ENCODE measurements at places on chromosomes 6 and 20.

DNA sequence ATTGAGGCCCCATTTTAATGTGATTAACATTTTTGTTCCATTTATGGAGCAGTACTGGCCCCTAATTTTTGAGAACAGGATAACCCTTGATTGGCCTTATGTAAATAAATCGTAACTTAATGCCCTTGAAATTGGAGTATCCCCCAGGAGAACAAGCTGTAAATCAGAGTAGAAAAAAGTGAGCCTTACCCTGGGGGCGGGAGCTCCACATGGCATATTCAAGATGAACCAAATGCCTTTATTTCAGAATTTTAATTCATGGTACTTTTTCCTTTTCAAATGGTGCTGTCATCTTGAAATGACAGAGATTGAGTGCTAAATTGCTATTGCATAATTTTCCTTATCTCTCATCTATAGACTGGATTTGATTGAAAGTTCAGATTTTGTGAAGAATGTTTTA is 809.5 kb upstream of the FLRT3 start:
- no peak for DNase-seq

DNA sequence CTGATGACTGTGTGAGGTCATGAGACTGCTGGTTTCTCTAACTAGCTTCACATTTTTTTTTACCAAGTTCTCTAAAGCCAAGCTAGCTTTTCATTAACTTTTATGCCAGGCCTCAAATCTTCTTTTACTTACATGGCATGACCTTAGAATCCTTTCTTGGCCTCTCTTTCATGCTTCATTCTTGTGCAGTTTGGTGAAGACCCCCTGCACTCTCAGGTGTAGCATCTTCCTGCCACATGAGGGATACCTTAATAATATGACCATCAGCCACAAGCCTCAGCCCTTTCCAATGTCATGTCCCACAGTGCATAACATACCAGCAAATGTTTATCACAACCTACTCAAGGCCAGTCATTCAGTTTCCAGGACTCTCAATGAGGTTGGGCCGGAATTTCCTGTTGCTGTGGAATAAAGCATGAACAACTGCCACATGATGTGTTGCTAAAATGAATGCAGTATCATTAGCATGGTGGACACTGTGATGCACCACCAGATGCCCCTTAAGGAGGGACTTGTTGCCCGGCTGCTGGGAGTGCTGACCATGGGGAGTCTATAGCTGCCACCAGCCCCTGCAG is 72.2 kb downstream of the RIN2 start:
- DNase-seq: no peak

DNA sequence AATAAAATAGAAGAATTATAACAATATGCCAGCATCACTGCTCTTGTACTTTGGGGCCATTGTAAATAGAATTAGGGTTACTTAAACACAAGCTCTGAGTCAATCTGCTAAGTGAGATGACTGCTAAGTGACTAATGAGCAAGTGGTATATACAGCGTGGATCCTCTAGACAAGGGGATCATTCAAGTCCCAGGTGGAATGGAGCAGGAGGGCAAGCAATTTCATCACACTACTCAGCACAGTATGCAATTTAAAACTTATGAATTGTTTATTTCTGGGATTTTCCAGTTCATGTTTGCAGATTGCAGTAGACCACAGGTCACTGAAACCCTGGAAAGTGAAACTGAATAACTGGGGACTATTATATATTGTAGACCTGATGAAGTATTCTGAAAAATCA is 235.3 kb downstream of the BTBD3 start:
- no peak for DNase-seq

DNA sequence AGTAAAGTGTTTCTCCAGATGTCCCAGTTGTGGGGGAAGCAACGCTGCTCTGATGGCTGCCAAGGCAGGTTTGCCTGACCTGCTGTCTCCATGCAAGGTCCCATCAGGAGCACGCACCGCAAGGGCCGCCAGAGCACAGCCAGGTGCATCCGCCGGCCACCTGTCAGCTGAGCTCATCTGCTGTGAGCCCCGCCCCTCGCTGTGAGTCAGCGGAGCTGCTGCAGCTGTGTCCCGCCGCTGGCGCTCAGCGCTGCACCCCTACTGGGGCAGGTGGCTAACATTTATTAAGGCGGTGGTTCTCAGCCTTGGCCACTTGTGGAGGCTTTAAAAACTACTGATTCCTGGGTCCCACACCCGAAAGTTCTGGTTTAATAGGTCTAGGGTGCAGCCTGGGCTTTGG is 225.7 kb downstream of the UST start:
- peak; percentile 17 for DNase-seq

DNA sequence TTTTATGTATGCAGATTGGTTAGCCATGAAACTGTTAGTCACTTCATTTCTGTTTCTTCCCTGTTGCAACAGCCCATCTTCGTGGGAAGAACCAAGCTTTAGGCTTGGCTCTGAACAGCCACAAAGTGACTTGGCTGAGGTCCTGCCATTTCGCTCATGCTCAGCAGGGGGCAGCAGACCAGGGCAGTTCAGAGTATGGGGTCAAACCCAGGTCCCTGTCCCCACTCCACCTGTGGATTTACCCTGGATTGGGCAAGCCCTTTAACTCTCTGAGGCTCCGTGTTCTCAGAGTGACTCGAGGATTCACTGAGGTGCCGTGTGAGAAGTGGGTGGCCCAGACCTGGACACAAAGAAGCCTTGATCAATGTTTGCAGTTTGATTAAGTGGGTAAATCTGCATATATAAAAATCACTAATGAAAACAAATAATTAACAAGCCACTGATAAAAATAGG is 19.8 kb upstream of the MAP1LC3A start:
- no peak for DNase-seq

- no peak for DNase-seq
These were observed 243.2 kb downstream of the OGFRL1 start for GRCh38 chr6:71531841-71532240.

- DNase-seq: no peak
These were observed 156.7 kb downstream of the SYCP2 start for GRCh38 chr20:59776626-59777330.

- DNase-seq: no peak
These were observed 28.1 kb downstream of the TAF8 start for GRCh38 chr6:42078386-42078785.
